ENCODE measurements at places on chromosomes 7 and 10.

DNA sequence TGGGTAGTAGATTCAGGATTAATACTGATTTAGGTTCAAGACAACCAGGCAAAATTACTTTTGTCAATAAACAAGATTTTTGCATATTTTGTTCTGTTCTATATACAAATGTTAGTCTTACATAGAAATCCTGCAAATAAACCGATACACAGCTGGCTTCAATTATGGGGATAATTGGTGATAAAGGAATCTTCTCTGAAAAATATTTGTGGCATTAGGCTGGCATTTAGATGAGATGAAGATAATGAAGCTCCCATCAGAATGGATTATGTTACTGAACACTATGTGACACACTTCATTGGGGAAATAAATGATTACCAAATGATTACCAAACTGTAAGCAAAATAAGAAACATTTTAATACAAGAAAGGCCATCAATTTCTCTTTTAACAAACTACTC, 65.8 kb downstream of the NT5C2 start:
- DNase-seq, result no peak

- DNase-seq, result no peak
Observed at GRCh38 chr10:60797200-60797599, 18.9 kb downstream of the CDK1 start.

- no peak for DNase-seq
Observed at GRCh38 chr7:133434246-133434865, 181.5 kb downstream of the EXOC4 start.

DNA sequence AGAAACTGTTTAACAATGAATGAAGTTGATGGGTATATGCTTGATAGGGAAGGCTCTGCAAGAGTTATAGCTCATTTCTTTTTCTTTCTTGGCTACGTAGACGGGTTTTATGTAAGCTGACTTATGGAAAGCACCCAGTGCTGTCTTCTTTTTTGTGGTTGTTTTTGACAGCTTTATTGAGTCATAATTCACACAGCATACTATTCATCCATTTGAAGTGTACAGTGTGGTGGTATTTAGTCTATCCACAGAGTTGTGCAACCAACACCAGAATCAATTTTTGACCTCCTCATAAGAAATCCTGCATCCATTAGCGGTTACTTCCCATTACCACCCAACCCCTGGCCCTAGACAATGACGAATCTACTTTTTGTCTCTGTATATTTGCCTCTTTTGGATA, 240.6 kb upstream of the KIAA1217 start:
- no peak for DNase-seq

GRCh38 chr7:734214-734613, 7.1 kb upstream of the PRKAR1B start:
- no peak for DNase-seq

GRCh38 chr7:115968171-115968570, 62.4 kb downstream of the TFEC start:
- no peak for DNase-seq
